Stimulated activated CD8-positive, alpha-beta memory T cell treated with anti-CD3 and anti-CD28 coated beads, Interleukin-15, amount 100 ng/mL, for 4 hours (primary cell): ENCODE measurements at places on chromosomes 16 and 17.

DNA sequence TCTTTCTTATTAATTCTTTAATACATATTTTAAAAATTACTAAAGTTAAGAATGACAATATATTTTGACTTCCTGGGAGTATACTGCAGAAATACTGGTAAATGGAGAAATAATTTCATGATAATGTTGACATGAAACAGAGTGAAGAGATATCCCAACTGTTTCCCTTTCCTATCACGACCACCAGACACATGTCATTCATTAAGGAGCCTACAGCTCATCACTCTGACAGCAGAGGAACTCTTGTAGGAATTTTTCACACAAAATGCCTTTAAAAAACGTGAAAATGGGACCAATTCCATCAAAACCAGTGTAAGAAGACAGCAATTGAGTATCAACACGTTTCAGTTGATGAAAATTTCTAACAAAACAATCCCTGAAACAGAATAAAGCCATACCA, 172.9 kb upstream of the CPHXL start:
- DNase-seq, result no peak

- DNase-seq, result no peak
These were observed 946 bp downstream of the OSGIN1 start for GRCh38 chr16:83953796-83954576.

- no peak for DNase-seq
These were observed 9.9 kb downstream of the C16orf46 start for GRCh38 chr16:81067166-81067565.

DNA sequence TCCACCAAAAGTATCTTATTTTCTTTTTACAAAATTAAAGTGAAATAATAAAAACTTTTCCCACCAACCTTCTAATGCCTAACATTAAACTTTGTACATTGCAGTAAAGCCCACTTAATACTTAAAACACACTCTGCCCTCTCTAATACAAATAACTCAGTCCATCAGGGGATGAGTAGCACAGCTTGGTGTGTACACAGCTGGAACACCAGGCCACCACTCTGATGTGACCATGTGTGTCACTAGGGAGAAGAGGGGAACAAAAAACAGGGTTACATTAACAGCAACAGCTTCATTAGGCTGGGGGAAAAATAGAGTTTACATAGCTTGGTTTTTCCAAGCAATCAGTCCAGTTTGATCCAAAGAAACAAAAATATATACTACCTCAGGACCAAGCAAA, 295.0 kb downstream of the CEP112 start:
- DNase-seq, result no peak

- no peak for DNase-seq
These were observed 68.5 kb upstream of the ATP2A3 start for GRCh38 chr17:4032738-4033137.

DNA sequence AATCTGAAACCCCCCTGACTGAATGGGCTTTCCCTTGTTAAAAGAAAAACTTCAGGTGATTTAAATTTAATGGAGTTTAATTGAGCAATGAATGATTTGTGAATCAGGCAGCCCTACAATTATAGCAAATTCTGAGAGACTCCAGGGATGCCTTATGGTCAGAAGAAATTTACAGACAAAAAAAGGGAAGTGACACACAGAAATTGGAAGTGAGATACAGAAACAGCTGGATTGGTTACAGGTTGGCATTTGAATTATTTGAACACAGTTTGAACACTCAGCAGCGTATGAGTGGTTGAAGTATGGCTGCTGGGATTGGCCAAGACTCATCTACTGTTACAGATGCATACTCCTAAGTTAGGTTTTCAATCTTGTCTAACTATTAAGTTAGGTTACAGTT, 19.0 kb upstream of the CPHXL start:
- DNase-seq, result no peak

DNA sequence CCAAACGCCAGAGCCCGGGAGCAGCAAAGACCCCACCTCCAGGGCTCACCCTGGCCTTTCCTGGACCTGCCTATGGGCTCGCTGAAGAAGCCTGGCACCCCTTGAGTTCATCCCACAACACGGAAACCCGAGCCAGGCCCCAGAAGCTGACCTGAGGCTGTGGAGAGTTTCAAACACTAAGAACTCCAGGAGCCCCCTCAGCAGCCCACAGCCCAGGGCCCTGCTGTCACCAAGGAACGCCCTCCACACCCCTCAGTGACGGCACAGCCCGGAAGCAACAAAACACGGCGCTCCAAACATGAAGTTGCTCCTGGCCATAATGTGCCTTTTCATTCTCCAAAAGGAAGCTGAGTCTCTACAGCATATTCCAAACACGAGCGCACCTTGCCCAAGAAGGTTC, 9.2 kb downstream of the SLC38A10 start:
- no peak for DNase-seq

DNA sequence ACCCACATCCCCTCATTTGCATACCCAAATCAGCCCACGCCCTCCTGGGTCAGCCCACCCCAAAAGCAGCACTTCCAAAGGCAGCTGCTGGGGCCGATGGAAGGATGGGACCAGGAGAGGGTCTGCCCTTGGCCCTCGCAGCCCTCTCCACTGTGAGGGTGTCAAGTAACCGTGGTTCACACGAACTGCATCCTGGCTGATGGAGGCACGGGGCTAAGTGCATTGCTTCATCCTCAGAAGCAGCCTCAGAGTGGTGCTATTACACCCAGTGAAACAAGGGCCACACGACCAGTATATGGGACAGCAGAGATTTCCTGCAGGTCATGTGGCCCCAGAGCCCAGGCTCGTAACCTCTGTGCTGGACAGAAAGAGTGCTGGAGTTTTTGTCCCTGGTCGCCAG, 13.2 kb upstream of the ATP2A3 start:
- no peak for DNase-seq

DNA sequence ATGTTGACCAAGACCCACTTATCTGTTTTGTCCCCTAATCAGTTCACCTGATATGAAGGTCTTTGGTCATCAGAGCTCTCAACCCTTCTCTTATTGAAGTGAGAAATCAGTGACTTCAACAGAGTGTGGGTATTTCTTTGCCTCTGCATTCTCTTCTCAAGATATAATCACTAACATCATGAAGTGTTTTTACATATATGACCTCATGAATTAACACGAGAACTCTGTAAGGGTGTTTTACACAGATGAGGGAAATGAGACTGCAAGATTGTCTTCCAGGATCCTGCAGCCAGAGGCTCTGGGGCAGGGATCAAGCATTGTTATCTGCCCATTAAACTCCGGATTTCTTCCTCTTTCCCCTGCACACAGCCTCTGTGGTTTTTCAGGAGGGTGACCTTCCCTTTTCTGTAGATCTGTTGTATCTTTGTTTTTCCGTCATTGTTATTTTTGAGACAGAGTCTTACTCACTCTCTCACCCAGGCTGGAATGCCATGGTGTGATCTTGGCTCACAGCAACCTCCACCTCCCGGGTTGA, 22.7 kb downstream of the LCMT1 start:
- DNase-seq, result no peak

DNA sequence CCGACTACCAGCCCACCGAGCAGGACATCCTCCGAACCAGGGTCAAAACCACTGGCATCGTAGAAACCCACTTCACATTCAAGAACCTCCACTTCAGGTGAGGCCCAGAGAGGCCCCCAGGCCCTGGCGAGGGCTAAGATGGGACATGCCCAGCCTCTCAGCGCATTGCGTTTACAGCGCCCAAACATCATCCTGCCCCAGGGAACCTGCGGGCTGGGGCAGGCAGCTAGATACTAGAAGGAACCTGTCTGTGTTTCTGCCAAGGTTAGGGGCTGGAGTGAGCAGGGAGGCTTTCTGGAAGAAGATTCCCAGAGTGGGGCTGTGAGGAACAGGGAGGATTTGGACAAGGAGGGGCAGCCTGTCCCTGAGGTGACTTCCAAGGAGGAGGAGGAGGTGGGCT, 90.6 kb downstream of the AMFR start:
- DNase-seq, result no peak

- no peak for DNase-seq
These were observed 220.7 kb upstream of the KCNJ16 start for GRCh38 chr17:69854225-69854780.

- no peak for DNase-seq
These were observed 675.3 kb downstream of the MAF start for GRCh38 chr16:78925083-78925767.

GRCh38 chr16:12113523-12114345, 137.2 kb downstream of the SNX29 start:
- no peak for DNase-seq

DNA sequence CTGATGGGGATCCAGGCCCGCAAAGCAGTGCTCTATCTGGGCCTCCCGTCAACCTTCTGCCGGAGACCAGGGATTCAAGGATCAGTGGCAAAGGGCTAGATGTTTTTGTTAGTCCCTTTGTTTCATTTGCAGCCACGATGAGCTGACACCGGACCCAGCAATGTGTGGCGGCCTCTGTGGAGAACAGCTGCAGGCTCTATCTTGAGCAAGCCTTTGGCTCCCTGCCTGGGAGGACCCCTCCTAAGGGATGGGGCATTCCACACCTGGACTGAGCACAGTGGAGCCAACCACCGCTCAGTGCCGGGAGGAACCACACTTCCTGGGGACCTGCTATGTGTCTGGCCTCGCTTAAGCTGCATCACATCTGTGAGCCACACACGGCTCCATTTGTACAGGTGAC, 215.8 kb downstream of the RBFOX3 start:
- no peak for DNase-seq

- DNase-seq, result no peak
These were observed 56.5 kb downstream of the MRM1 start for GRCh38 chr17:36657763-36658490.

- no peak for DNase-seq
These were observed 6.5 kb upstream of the C16orf74 start for GRCh38 chr16:85757341-85757822.

DNA sequence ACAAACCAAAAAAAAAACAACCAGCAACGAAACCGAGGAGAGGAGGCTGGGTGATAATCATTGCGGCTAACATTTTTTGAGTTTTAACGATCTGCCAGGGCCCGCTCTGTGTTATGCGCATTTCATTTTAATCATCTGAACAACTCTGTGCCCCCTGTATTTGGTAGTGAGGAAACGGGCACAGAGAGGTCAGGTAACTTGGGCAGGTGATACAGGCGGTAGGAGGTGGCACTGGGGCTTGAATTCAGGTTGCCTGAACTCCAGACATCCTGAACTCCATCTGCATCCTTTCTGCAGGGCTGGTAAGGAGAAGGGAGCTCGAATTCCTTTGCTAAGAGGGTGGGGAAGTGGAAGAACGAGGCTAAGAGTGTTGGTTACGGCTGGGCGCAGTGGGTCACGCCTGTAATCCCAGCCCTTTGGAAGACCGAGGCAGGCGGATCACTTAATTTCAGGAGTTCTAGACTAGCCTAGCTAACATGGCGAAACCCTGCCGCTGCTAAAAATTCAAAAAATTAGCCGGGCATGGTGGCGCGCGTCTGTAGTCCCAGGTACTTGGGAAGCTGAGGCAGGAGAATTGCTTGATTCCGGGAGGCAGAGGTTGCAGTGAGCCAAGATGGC, 1.1 kb downstream of the CLUAP1 start:
- DNase-seq, result no peak

GRCh38 chr17:13921841-13922776, 147.2 kb upstream of the COX10 start:
- DNase-seq, result no peak

- no peak for DNase-seq
These were observed 301.9 kb upstream of the KCNJ16 start for GRCh38 chr17:69773081-69773480.

GRCh38 chr17:8803531-8804420, 4.6 kb upstream of the MFSD6L start:
- DNase-seq, result no peak

GRCh38 chr17:35735036-35735805, 3.8 kb downstream of the RASL10B start:
- no peak for DNase-seq

GRCh38 chr17:78355701-78356100, 4.2 kb downstream of the SOCS3 start:
- no peak for DNase-seq

GRCh38 chr16:3592559-3592958, 15.4 kb upstream of the NLRC3 start:
- DNase-seq, result no peak

DNA sequence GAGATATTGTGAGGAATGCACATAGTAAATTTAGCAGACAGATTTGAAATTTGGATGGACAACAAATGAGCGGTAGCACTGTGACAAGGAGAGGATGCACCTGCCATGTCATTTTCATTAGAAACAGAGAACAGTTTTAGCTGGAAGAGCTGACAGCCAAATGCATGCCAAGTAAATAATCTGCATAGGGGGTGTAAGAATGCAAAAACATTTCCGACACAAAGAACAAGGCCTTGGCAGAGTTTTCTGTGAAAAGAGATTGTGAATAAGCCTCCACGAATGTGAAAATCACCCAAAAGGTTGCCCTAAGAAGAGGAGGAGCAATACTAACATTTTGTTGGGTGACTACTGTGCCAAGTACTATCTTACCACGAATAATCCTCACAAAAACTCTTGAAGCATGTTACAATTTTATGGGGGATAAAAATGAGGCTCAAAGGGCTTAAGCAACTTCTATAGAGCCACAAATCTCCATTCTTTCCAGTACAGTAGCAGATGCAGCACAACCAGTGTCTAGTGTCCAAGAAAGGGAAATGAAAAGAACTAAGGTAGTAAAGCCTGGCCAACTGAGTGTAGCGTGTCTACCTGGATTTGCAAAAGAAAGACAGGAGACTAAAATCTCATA, 28.3 kb downstream of the TMEM100 start:
- DNase-seq, result no peak

DNA sequence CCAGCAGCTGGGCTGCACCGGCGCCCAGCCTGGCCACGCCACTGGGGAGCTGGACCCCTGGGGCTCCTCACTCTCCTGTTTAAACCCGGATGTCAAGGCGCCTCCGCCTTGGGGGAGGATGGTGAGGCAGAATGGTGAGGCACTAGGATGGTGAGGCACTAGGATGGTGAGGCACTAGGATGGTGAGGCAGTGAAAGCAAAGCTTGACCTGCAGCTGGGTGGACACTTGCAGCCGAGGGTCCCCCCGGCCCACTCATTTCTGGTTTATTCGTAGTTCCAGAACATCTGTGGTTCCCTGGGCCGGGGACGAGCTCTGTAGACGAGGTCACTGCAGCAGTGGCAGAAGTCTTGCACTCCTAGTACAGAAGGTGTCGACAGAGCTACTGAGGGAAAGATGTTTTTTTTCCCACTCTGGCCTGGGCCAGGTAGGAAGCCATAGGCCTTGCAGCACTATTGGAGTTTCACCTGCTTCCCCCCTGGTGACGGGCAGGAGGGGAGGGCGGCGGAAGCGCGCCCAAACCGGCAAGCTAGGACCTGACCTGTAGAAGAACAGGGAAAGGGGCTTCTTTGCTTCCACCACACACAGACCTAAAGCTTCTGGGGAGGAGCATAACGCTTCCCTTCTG, 1.1 kb upstream of the HNF1B start:
- no peak for DNase-seq

- DNase-seq, result no peak
These were observed 171.3 kb upstream of the CHMP6 start for GRCh38 chr17:80820331-80820730.
